ENCODE measurements at places on chromosomes 5 and 9.

GRCh38 chr5:169810524-169810923 lies 169.8 kb downstream of the INSYN2B start:
- no peak for DNase-seq

DNA sequence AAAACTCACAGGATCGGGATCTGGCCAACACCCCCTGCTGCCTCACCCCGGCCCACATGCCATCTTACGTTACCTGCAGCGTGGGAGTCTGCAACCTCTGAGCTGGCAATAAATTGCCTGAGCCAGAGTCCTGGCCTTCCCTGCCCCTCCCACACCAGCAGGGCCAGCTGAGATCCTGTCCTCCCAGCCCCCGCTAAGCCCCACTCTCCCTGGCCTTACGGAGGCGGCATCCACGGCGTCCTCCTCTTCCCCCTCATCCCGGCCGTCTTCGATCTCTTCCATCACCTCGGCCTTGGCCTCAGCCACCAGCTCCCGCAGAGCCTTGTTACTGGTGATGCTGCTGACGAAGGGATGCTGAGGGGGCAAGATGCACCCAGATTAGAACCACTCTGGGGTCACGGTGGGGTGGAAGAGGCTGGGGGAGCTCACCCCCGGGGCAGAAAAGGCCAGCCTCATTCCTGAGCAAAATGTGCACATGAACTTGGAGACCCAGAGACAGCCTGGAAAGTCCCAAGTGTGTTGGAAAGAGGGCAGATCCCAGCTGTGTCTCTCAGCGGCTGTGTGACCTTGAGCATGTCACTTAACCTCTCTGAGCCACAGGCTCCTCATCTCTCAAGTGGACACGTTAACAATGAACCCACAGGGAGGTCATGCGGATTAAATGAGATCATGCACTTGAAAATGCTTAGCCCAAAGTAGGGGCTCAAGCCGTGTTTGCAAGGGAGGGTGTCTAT lies 89.9 kb upstream of the FBXW11 start:
- no peak for DNase-seq

GRCh38 chr9:133789778-133790177 lies 51.6 kb upstream of the SARDH start:
- no peak for DNase-seq

DNA sequence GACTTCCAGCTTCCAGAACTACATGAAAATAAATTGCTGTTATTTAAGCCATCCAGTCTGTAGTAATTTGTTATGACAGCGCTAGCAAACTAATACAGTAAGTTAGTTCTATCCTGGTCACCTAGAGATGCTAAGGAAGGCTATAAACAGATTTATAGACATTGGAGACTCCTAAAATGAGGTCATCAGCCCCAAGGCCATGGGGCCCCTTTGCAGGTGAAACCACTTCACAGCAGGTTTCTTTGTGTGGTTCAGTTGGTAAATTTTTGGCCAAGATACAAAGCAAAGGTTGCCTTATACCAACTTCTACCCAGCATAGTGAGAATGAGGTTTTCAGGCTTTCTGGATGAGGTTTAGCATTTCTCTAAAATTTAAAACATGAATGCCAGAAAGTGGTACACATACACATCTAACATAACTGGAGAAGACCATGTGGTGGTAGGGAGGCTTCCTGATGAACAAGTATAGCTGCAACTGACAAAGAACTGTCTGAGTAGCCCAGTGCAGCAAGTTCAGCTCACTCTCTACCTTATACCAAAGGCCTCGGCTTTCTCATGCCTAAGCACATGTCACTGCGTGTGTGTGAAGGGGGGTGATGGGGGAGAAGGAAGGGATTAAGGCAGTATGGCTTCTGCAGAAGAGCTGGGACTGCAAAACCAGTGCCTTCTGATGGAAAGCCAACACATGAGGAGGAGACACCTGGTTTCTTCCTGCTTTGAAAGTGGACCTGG lies 264.6 kb upstream of the TAS2R1 start:
- DNase-seq = no peak

DNA sequence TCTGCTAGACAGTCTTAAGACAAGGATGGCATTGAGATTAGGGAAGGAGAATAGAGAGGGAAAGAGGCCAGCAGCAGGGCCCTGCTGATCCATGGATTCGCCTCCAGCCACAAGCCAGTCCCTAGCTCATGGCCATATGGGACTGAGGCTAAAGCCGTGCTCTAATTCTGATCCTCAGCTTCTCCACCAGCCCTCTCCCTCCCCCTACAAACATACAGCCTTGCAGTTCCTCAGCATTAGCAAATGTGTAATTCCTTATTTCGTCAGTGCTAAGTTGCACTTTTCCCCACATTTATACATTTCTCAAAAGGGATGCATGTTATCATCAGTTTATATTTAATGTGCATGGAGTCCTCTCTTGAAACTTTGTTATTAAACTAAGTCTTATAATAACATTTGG lies 34.8 kb downstream of the ZNF462 start:
- no peak for DNase-seq

GRCh38 chr9:137265496-137266161 lies 10.5 kb downstream of the NELFB start:
- no peak for DNase-seq

- DNase-seq = no peak
These were observed 543.3 kb downstream of the RAB3C start for GRCh38 chr5:59126016-59126707.

GRCh38 chr5:172008111-172008455 lies 1.6 kb upstream of the FBXW11 start:
- DNase-seq = no peak

- no peak for DNase-seq
These were observed 200.8 kb downstream of the PLK2 start for GRCh38 chr5:58258984-58259684.

DNA sequence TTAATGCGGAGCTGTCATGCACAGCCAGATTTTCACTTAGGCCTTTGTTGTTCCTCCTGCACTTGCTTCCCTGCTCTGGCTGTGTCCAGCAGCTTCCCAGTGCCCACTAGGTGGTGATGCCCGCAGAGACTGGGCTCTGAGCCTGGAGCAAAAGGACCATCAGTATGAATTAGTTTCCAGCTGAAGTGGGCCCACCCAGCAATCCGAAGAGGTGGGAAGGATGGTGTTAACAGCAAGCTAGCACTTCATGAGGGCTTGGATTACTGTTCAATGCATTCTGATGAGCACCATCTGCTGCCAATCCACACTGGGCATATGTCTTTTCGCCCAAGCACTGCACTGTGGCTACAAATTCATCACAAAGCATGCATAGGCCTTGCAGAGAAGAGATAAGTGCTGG lies 459.1 kb downstream of the SPOCK1 start:
- DNase-seq = no peak

DNA sequence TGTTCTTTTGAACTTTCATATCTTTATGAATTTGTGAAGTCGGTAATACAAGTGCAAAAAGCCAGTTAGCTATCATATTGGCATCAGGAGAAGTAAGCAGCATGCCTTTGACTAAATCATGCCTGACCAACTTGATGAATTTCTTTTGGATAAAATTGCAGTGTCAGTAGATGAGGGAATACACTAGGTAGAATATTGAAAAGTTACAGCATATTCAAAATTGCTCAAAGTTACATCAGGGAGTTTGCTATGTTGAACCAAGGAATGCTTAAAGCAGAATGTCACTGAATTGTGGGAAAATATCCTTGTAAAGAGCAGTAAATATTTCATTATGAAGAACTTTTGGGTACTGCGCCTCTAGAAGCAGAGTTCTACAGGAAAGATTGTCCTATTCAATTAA lies 87.1 kb upstream of the TLX3 start:
- no peak for DNase-seq

GRCh38 chr5:57824047-57824446 lies 341.4 kb upstream of the ACTBL2 start:
- DNase-seq = no peak

DNA sequence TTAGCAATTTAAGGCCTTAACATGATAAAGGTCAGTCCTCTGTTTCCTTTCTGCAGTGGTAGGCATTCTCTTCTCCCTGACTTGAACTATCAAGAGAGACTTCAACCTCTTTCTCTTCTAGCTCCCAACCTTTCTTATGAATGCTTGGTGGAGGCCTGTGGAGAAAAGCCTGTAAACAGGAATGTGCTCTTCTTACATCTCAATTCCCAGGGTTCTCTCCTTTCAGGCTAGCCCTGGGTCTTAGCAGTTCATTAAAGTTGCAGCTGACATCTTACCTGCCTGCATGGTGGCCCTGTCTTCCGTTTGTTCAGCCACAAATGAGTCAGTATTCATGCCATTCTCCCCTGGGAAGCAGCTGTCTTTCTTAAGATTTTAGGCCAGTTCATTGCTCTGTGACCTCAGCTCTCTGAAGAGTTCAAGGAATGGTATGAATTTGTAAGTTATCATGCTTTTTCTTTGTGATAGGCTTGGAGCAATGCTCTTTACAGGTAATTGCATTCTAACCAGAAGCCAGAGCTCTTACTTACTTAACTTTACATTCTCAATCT lies 77.8 kb downstream of the ADCY2 start:
- no peak for DNase-seq

DNA sequence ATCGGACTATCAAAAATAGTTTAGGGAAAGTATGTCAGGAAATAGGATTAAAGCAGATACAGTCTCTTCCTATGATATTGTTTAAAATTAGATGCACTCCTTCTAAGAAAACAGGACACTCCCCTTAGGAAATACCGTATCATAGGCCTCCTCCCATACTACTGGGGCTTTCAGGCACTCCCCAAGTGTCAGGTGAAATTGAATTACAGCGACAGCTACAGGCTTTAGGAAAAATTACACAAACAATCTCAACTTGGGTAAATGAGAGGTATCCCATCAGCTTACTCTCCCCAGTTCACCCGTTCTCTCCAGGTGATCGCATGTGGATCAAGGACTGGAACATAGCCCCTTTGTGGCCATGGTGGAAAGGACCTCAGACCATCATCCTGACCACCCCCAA lies 110.4 kb upstream of the EPB41L4A start:
- DNase-seq = no peak

DNA sequence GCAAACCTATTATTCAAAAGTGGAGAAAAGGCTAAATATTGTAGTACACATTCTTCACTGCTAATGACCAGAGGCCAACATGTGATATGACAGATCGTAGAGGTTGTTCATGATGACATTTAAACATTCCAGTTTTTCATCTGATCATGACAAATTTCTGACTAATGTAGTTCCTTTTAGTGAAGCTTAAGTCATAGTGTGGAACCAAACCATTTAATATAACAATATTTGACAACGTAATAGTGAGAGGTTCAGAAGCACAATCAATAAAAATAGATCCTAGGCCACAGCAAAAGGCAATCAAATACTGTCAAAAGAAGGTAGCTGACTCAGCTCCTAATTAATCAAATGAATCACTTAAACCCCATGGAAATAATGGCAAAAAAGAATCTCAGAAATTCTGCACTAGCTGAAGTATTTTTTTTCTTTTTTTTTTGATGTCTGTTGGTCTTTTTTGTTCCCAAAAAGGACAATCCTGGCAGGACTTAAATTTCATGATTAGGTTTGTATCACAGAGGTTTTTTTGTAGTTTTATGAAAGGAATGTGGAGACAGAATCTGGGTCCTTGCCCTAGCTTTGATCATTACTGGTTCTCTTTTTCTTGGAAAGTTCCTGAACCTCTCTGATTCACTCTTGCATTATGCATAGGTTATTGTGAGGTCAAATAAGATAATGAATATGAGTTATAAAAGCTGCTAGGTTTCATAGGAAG lies 795.0 kb downstream of the DTWD2 start:
- no peak for DNase-seq

GRCh38 chr9:90368928-90369327 lies 273.7 kb downstream of the DIRAS2 start:
- no peak for DNase-seq

GRCh38 chr5:62621280-62621679 lies 42.7 kb downstream of the LRRC70 start:
- no peak for DNase-seq

- no peak for DNase-seq
These were observed 543.4 kb upstream of the COX7C start for GRCh38 chr5:86074297-86074696.

DNA sequence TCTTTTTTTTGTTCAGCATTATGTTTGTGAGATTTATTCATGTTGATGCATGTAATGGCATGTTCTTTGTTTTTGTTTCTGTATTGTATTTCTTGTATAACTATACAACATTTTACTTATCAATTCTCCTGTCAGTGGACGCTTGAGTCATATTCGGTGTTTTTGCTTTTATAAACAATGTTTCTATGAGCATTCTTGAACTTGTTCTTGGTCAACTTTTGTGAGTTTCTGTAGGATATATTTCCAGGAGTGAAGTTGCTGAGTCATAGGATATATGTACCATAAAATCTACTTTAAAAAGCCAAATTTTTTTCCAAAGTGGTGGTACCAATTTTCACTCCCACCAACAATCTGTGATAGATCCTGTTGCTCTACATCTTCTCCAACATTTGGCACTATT lies 104.8 kb downstream of the VCAN start:
- DNase-seq = no peak

GRCh38 chr5:87169300-87169991 lies 98.2 kb upstream of the RASA1 start:
- no peak for DNase-seq

GRCh38 chr9:137453643-137454081 lies 5.5 kb downstream of the NSMF start:
- DNase-seq = no peak

DNA sequence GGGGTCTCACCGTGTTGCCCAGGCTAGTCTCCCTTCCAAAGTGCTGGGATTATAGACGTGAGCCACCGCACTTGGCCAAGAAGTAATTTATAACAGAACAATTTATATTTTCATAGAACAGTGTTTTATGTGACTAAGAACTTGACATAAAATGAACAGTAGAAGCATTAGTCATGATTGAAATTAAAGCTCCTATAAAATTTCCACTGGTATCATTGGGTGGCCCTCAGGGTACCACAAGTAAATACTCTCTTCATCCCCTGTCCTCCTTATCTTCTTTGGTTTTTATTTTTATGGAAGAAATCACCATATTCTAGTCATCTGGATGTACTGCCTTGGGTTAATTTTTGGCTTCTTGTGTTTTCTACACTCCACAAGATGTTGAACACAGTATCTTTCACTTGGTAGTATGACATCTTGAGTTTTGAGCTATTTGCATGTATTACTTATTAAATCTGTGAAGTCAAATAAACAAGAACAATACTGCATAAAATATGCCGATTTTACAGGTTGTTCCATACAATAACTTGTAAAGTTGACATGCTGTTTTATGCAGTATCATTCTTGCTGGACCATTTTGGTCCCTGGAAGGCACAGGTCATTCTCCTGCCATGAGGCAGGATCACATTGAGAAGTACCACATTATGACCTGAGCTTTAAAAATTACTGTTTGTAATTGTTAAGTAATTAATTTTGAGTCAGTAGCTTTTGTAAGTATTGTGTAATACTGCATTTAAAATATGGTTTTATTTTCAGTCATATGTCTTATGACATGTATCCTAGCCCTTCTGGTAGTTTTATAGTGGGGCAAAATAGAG lies 24.4 kb downstream of the LMNB1 start:
- DNase-seq = no peak

DNA sequence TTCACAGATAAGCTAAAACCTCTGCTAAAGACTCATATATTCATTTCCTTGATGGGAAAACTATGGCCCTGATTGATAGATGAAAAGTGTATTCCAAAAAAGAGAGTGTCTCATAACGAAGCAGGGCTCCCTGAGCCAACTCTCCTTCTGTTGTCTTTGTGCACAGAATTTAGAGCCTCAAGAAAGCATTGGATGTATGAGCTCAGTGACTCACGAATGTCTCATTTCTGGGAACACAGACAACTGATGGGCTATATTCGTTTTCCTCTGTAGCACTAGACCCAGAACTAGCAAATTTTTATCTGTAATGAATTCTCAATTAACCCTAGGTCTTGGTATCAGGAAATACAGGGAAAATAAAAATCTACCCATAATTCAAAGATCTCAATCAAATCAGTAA lies 88.4 kb downstream of the LMNB1 start:
- DNase-seq = no peak

- DNase-seq = no peak
These were observed 239.7 kb downstream of the GADD45G start for GRCh38 chr9:89844535-89844934.
